ENCODE measurements at places on chromosomes 2 and 18.

- no peak for DNase-seq
These were observed 235.7 kb upstream of the SIX2 start for GRCh38 chr2:45244928-45245327.

DNA sequence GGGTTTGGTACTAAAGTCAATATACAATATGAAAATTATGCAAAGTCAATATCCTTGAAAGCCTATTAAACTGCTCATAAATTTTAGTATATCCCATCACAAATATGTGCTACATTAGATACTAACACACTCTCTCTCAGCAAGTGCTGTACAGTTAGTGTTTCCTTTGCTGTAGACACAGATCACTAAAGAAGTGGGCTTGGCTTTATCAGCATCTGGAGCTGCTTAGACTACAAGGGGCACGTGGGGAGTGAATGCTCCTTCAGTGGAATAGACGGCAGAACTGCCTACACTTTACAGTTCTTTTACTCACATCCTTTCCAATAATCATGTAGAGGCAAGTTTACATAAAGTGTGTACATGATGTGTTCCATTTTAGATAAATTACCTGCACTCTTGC is 26.0 kb upstream of the EFEMP1 start:
- no peak for DNase-seq

- no peak for DNase-seq
These were observed 262.9 kb upstream of the MAP2 start for GRCh38 chr2:209160800-209161588.

DNA sequence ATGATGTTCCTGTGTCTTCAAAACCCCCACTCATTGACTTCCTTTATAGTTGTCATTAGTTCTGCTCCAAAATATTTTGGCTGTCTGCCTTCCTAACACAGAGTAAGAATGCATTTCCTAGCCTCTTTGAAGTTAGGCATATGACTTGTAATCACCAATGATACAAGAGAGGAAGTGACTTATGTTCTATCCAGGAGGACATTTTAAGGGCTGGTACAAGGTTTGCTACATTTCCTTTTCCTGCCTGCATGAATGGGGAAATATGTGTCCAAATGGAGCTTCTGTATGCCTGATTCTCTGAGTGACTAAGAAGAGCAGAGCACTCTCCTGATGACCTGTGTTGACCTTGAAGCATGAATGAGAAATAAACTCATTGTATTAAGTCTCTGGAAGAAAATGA is 115.1 kb downstream of the PLCL1 start:
- DNase-seq = no peak

GRCh38 chr18:56445422-56445821 is 193.0 kb downstream of the TXNL1 start:
- DNase-seq = no peak

DNA sequence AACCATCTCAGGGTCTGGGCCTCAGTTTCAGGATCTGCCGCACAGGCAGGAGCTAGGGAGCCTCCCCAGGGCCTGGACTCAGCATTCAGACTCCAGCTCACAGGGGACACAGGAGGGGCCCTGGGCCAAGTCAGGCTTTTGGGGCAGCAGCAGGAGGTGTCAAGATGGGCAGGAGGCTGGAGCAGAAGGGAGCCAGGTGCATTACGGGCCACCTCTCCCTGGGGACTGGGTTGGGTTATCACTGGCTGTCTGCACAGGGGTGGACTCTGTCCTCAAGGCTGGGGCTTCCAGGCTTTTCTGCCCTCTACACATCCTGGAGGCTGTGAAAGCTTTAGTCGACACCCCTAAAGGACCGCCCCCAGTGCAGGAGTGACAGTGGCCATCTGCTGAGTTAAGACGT is 20.0 kb downstream of the AQP12A start:
- DNase-seq = no peak

GRCh38 chr2:236642584-236643291 is 73.1 kb downstream of the ACKR3 start:
- DNase-seq = no peak

- DNase-seq = no peak
These were observed 294.2 kb downstream of the FIGN start for GRCh38 chr2:163441603-163442002.

GRCh38 chr18:77865853-77866252 is 616.2 kb downstream of the GALR1 start:
- DNase-seq = no peak

- no peak for DNase-seq
These were observed 94.3 kb downstream of the ZFP36L2 start for GRCh38 chr2:43131890-43132682.

DNA sequence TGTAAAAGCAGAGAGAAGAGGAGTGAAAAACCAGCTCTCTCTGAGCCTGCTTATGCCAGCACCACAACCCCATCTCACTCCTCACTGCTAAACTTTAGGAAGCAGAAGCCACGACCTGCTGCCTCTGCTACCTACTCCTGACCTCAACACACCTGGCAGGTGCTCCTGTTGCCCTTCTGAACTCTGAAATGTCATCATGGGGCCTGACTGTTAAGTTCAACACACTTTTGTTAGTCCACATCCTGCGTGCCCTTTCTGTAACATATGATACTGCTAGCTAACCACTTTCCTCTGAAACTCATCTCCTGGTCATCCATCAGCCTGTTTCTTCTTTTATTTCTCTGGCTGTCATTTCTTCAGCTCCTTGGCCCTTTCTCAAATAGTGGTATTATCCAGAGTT is 118.1 kb downstream of the EPB41L3 start:
- DNase-seq = no peak

GRCh38 chr18:50312296-50313030 is 25.0 kb upstream of the CXXC1 start:
- DNase-seq = no peak

DNA sequence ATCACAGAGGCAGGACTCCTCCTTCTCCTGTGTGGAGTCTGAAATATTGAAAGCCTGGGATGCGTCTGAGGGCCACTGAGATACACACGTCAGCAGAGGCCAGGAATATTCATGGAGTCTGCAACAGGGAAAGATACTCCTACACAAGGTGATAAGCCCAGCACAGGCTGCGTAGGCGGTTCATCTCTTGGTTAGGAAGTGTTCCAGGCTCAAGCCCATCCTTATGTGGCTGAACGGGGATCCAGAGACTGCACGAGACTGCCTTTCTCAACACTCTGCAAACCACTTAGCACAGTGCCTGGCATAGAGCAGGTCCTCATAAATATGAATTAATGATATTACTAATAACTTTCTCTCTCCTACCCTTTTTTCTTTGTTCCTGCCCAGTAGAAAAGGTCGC is 29.2 kb upstream of the AGPS start:
- DNase-seq = no peak

DNA sequence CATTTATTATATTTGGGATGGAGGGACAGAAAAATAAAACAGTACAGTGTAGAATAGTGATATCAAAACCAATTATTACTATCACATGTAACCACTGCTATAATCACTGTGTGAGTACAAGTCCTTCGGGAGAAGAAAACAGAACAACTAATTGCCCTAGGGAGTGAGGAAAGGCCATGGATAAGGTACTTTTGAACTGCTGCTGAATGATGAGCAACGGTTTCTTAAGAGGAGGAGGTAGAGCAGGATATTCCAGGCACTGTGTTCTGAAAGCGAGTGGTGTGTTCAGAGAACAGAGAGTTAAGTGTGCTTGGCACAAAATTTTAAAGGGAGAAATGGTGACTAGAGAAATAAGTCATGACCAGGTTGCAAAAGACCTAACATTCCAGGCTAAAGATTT is 134.2 kb downstream of the CALCRL start:
- DNase-seq = no peak

DNA sequence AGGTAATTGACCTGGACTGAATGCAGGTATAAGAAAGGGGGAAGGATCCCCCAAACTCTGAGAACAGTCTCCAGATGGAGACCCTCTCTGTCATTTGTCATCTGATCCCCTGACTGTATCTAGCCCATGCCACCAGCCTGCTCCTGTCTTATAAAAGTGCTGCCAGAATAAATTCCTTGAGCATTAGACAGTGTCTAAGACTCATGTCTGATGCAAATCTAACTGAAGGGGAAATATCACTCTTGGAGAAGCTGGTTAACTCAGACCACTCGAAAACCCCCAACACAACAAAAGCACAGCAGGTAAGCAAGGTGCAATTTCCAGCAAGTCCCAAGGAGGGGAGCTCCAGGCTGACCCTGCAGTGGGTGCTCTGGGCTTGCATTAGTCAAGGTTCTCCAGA is 40.9 kb upstream of the KDM3A start:
- DNase-seq = no peak

- DNase-seq = no peak
These were observed at the start of gene COL3A1 for GRCh38 chr2:188974164-188974563. COL3A1 (plus strand) TSS chr2:188974373; CDS start chr2:188974490, 117 bp downstream.

DNA sequence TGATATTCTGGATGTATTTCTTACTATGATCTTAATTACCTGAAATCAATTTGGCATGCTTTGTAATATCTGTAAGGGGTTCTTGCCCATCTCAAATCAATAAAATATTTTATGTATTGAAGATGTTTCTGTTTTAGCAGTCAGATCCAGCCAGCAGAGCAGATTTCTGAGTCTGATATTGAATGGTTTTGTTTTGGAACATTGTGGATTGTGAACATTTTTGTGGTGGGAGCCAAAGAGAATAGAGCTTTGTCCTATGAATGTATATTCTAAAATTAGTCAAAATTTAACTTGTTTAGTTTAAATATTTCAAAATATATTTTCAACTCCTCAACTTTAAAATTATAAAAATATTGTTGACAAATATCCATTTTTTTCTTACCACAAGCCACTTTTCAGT is 197.0 kb downstream of the UBE2E3 start:
- no peak for DNase-seq

GRCh38 chr2:223805008-223805407 is 32.4 kb downstream of the AP1S3 start:
- no peak for DNase-seq

Measured in stimulated activated CD8-positive, alpha-beta memory T cell treated with anti-CD3 and anti-CD28 coated beads, Interleukin-7, amount 100 ng/mL, for 1 hour (primary cell).